CD4-positive, CD25-positive, alpha-beta regulatory T cell (primary cell): ENCODE measurements at places on chromosomes 2 and 18. TPM values are rescaled to one million over a fixed set of nuclear protein-coding genes. Genes with fewer than 3 reads are reported as not detected.

The SESTD1 gene
- total RNA-seq: 7.3 TPM

The LAMA1 gene
- total RNA-seq: not detected

The SERPINB10 gene
- total RNA-seq: not detected

The FBXO48 gene
- total RNA-seq: 2.7 TPM

DNA sequence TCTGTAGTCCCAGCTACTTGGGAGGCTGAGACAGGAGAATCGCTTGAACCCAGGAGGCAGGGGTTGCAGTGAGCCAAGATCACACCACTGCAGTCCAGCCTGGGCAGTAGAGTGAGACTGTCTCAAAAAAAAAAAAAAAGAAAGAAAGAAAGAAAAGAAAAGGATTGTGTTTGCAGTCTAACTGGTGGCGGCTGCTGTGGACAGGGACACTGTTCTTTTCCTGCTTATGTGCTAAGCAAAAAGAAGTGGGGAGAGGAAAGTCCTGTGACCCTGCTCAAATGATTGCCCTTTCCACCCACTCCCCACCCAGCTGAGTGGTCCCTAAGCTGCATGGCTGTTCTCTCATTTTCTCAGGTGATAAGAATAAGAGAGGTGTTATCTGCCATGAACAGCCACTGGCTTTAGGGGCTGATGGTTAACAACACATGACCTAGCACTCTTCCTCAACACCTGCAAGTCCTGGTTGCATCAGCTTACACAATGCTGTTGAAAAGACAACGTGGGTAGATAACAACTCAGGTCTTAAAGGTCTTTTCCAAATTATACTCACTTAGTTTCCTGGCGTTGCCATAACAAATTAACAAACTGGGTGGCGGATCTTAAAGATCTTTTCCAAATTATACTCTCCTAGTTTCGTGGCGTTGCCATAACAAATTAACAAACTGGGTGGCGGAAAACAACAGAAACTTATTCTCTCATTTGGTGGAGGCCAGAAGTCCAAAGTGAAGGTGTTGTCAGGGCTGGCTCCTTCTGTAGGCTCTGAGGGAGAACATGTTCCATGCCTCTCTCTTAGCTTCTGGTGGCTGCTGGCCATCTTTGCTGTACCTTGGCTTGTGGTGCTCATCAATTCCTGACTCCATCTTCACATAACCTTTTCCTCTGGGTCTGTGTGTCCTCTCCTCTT lies 90.3 kb upstream of the RTN4 start:
- no peak for DNase-seq

DNA sequence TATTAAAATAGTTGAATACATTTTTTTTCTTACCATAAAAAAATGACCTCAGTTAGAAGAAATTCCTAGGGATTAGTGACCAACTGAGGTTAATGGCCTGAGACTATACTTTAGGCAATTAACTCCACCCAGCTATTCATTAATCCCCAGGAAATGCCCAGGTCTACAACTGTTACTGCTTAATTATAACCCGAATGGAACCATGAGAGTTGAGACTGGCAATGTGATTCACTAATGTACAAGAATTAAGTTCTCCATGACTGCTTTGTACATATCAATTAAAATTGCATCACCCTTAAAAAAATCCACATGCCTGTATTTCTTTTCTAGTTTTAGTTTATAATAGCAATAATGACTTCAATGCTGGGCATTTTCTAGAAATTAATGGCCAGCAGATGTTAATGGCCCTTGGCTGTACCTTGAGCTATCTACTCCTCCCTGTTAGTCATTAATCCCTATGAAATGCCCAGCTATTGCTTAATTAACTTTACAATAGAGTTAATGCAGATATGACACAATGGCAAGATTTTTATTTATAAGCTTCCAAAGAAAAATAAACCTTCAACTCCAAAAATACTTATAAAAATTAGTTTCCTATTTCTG lies 44.1 kb downstream of the ERBB4 start:
- no peak for DNase-seq

GRCh38 chr2:54657664-54658083 lies 65.8 kb upstream of the EML6 start:
- peak; percentile 29 for DNase-seq

DNA sequence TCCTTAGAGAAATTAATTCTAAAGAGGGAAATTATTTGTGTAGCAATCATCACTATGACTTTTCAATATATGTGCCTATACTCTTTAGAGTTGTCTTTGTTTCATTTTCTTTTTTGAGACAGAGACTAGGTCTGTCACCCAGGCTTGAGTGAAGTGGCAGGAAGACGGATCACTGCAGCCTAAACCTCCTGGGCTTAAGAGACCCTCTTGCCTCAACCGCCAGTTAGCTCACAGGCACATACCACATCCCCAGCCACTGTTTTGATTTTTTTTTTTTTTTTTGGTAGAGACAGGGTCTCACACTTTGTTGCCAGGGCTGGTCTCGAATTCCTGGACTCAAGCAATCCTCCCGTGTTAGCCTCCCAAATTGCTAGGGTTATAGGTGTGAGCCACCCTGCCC lies 12.4 kb downstream of the YWHAQ start:
- DNase-seq: no peak
